GM12864 (cell line): ENCODE measurements at places on chromosomes 5 and 9.

DNA sequence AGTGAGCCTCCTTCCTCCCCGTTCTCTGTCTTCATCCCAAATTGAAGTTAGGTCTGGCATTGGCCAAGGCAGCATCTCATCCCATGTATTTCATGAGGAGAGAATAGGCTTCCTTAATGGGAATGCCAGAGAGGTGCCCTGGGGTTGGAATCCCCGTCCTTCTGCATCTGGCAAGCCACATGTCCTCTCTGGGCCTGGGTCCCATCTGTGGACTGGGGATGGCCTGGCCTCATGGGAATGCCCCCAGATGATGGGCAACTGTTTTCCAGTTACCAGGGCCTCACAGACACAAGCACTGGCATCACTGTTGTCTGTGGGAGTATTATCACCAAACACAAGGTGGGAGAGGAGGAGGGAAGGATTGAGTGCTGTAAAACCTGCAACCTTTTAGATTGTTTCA is 153.9 kb downstream of the FSTL4 start:
- no peak for DNase-seq

- no peak for DNase-seq
Observed at GRCh38 chr9:128296340-128297220, 20.5 kb downstream of the SWI5 start.

DNA sequence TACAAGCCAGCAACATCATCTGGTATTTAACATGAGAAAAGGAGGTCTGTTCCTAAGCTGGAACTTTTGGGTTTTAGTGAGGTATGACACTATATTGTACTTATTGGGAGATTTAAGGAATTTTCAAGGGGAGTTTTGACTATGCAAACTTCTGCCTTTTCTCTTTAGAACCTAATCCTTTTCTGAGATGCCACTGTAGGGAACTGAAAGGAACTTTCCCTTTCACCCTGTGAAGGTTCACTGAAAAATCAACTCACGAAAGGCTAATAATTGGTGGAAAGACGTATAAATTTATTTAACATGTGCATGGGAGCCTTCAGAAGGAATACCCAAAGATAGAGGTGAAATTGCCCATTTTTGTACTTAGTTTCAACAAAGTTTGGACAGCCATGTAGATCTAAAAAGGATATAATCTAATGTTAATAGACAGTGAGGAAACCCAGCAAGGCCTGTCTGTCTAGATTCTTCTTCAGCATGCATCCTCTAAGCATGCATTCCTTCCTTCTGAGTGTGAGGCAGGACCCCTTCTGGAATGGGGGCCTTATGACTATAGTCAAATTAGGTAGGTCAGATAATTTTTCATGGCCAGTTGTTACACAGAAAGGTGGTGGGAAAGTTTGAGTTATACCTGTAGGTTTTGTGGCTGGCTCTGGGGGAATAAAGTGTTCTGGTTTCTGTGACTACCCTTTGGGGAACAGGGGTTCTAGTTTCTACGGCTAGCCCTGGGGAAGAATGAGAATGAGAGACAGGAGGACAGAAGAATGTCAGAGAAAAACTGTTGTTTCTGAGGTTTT is 200.3 kb downstream of the C9orf152 start:
- peak; percentile 44 for DNase-seq

- DNase-seq, result no peak
Observed at GRCh38 chr5:72133212-72133990, 26.1 kb downstream of the MAP1B start.

DNA sequence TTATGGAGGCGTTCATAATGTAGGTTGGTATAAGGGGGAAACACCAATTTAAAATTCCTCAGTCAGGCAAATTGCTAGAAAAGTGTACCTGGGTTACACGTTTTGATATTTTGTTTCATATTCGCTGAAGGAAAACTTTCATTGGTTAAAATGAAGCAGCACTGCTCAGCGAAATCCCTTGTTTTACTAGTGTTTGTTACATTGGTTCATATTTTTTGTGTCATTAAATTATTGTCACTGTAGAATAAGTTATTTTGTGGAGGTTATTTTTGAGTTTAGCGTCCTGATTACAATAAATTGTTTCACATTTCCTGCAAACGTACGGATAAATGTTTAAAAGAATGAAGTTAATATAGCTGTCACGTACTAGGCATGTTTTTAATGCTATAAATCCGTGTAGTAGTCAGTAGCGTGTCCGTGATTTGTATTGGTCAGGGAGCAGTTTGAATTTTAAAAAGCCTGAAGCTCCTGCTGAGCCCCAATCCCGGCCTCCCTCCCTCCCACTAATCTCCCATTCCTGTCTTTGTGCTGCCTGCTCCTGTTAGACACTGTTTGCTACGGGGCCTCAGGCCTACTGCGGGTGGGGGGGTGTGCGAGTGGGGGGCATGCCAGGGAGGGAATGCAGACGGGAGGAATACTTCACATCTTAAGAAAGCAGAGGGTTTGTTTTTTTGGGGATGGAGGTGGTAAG is 2.0 kb downstream of the NIPBL start:
- DNase-seq, result no peak

DNA sequence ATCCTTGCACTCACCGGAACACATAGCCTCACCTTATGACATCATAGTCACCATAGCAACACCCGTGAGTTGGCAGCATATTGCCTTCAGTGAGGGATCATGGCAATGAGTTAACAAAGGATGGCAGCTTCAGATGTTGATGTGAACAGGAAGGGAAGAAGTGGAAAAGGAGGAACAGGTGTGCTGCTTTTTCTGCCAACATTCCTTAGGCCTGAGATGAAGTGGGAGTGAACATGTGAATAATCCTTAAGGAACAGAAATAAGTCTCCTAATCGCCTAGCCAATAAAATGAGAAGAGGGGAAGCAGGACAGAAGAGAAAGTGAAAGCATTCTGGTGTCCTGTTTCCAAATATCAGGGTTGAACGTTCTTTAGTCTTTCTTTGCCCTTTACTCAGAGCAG is 360.0 kb downstream of the BRINP1 start:
- DNase-seq, result no peak

GRCh38 chr9:128654481-128654880 is 2.2 kb downstream of the DYNC2I2 start:
- DNase-seq, result no peak

GRCh38 chr5:141669520-141669919 is 12.5 kb downstream of the ARAP3 start:
- DNase-seq, result no peak

DNA sequence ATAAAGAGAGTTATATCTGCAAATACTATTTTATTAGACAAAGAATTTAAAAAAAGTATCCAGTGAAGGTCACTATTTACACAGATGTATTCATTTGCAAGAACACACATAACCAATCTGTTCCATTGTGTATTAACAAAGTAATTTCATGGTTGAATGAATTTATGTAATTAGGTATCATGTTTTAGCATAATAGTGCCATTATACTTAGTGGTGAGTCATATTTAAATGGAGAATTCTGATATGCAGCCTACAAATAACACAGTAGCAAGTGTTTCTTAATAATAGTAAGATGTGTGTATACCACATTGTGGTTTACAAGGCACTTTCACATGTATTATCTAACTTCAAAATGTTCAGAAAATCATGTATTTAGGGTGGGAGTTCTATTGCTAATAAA is 1028.5 kb upstream of the ACO1 start:
- no peak for DNase-seq

GRCh38 chr5:172981931-172982330 is 1.6 kb upstream of the ATP6V0E1 start:
- no peak for DNase-seq

GRCh38 chr5:1299511-1299850 is 4.6 kb upstream of the TERT start:
- no peak for DNase-seq

GRCh38 chr9:8349901-8350300 is 550.3 kb upstream of the DMAC1 start:
- no peak for DNase-seq

DNA sequence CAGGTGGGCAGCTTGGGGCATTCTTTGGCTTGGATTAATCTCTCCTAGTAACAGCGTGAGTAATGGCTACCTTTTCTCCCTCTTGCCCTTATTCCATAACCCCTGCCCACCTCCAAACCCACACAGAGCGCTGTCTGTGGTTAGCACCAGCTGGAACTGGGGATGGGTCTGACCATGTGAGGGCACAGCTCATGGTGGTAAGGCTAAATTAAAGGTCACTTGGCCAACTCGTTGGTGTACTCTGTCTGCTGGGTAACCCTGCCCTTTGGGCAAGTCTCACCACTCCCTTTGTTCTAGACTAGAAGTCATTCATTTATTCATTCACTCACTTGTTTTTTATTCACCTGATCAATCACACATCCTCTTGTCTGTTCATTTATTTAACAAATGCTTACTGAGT is 27.8 kb downstream of the PPARGC1B start:
- no peak for DNase-seq

GRCh38 chr5:154049636-154050035 is 10.9 kb downstream of the MFAP3 start:
- no peak for DNase-seq

GRCh38 chr5:52743970-52744369 is 43.7 kb upstream of the ITGA1 start:
- no peak for DNase-seq

GRCh38 chr9:127578952-127579853 is 32.9 kb upstream of the STXBP1 start:
- DNase-seq, result no peak

- no peak for DNase-seq
Observed at GRCh38 chr9:83536332-83536731, 1.9 kb downstream of the FRMD3 start.

- no peak for DNase-seq
Observed at GRCh38 chr9:111502506-111502905, 18.3 kb upstream of the ECPAS start.

DNA sequence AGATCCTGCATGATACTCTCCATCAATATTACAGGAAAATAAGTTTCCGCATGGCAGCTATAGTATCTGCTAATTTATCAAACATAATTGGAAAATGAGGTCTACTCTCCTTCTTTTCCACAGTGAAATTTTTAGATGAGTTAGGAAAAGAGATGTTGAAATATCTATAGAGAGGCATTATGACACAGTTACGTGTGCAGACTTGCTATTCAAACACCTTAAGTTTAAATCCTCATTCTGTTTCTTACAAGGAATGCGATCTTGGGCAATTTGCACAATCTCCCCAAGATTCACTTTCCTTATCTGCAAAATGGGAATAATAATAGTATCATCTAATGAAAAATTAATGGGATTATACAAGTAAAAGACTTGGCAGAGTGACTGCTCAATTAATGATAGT is 91.7 kb upstream of the SLCO6A1 start:
- DNase-seq, result no peak

GRCh38 chr5:67124556-67124955 is 72.0 kb downstream of the CD180 start:
- no peak for DNase-seq

DNA sequence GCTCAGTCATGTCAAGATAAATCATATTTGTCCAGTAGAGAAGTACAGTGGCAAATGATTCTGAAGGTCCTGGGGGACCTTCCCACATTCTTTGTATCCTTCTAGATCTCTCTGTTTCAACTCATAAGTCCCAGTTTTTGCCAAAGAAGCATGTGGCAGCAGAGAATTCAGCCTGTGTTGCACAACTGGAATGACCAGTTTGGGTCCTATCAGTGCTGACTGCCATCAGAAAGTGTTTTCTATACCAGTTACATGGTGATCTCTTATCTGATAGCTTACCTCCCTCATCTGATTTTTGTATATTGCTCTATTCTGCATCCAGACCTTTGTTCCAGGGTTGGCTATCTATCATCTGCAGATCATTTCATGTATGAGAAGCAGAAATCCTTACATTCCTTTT is 21.7 kb downstream of the GM2A start:
- no peak for DNase-seq

DNA sequence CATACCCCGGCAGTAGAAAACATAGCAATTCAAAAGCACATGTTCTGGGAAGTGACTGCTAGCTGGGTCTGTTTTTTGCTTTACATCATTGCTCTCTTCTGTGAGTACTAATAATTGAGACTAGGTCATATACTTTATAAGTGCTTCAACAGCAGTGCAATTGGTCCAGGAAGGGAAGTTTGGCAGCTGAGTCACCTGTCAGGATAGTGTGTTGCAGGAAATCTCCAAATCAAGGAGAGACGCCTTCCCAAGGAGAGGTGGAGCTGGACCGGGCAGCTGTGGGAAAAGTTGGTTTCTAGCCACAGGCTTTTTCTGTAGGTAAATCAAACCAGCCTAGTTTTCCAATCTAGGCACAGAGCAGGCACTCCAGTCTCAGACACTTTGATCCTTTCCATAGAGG is 330.1 kb downstream of the ENC1 start:
- no peak for DNase-seq

DNA sequence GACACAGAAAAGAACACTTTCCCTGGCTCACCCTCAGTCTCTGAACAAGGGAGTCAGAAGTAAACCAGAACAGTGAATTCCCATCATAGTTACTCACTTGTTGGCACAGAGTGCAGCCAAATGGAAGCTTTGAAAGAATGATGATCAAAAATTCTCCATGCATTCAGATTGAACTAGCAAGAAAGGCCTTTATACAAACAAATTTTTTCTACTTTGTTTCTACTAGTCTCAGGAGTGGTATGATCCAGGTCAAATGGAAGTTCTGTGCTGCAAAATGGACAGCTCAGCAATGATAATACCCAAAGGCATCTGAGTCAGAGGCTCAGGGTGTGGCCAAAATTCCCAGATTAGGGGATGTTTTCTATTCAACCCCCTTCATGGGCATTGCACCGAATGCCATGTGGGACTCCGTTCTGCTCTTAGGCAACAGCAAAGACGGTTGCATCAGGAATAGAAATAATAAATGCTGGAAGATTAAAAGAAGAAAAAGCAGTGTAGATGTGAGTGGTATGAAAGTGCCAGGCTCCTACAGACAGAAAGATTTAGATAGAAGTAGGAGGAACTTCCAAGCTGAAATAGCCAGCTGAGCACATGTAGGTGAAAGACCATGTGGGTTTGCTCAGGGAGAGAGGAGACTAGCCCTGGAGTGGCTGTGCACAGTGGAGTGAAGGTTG is 24.0 kb upstream of the ASPN start:
- DNase-seq, result no peak

DNA sequence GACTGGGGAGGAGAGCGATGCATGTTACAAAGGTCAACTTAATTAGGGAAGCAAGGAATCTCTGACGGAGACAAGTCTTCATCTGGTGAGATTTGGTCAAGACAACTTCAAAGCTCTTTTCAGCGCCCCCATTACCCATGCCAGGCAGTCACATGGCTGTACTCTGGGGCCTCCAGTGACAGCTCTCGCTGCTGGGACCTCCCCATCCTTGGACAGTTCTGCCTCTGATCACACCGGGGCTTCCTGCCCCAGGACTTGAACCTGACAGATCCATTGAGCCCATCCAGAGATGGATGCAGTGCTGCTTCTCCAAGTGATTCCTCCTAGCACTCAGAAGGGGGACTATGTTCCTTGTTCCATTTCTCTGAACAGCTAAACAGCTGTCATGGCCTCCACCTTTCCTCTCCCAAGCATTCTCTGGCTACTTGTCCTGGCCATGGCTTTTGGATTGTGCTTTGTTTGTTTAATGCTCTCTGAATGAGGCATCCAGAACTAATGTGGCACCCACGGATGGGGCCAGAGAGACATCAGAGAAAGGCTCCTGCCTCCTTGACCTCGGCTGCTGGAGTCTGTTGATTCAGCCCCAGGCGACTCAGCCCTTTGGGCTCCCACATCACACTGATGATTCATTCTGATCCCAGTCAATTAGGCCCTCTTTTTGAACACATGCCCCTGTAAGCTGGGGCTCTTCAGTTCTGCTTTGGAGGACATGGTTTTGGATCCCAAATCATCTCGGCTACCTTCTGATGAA is 122.1 kb upstream of the ADAMTS16 start:
- DNase-seq, result no peak
